ENCODE measurements at places on chromosomes 5 and 9.

DNA sequence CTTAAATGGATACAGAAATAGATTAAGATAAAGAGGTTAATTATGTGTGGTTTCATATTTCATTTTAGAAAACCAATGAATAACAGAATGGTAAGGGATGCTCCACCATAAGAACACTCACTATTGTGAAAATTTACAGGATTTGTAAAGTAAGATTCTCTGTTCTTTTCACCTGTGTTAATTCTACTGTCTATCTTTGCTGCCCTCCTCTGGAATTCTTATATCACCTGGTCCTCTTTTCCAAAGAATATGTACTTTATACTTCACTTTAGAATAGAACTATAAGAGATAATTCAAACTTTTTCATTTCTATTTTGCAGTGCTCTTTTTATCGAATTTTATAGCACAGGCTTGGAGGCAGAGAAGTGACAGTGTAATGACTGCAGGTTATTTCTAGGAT lies 213.4 kb downstream of the LURAP1L start:
- DNase-seq, result no peak

- DNase-seq, result peak; percentile 48
These were observed 13.7 kb downstream of the TRIO start for GRCh38 chr5:14156650-14157492.

DNA sequence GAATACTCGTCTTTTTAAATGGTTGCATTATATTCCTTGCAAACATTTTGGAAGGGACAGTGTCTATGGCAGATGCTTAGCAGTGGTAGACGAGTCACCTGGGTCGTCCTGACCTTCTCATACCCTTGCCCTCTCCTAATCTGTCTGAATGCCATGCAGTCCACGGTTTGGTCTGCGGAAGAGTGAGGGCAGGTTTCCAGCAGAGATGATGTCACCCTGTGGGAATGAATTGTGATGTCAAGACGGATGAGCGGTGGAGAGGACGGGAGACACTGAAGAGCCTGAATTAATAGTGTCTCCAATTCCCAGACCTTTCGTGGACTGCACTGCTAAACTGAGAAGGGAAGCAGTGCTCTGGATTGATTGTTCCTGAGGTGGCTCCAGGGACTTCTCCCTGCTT lies 329.0 kb upstream of the PANK3 start:
- no peak for DNase-seq

DNA sequence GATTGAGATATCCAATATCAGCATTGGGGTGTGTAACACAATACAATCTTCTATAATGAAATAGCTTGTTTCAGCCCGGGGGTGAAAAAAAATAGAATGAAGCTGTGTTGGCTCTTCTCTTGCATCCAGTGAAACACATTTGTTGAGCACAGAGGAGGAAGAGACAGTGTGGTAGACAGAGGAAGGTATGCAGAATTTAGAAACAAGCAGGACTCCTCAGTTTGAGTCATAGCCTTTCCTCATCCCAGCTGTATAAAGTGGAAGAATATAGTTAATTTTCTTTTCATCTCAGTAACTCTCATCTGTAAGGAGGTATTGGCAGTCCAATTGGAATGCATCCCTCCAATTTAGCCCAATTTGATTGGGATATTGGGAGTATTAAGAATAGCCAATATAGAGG lies 302.2 kb upstream of the VLDLR start:
- DNase-seq, result no peak

- no peak for DNase-seq
These were observed 29.8 kb upstream of the NSMF start for GRCh38 chr9:137488906-137489305.

- DNase-seq, result no peak
These were observed 113.8 kb downstream of the RPS23 start for GRCh38 chr5:82164176-82164976.

GRCh38 chr9:5825895-5826622 lies 6.9 kb downstream of the ERMP1 start:
- no peak for DNase-seq

- DNase-seq, result no peak
These were observed 28.2 kb downstream of the RETREG1 start for GRCh38 chr5:16588434-16589214.

GRCh38 chr5:91072881-91073280 lies 310.2 kb downstream of the ARRDC3 start:
- no peak for DNase-seq

GRCh38 chr9:79581388-79581787 lies 9.6 kb downstream of the TLE4 start:
- no peak for DNase-seq

DNA sequence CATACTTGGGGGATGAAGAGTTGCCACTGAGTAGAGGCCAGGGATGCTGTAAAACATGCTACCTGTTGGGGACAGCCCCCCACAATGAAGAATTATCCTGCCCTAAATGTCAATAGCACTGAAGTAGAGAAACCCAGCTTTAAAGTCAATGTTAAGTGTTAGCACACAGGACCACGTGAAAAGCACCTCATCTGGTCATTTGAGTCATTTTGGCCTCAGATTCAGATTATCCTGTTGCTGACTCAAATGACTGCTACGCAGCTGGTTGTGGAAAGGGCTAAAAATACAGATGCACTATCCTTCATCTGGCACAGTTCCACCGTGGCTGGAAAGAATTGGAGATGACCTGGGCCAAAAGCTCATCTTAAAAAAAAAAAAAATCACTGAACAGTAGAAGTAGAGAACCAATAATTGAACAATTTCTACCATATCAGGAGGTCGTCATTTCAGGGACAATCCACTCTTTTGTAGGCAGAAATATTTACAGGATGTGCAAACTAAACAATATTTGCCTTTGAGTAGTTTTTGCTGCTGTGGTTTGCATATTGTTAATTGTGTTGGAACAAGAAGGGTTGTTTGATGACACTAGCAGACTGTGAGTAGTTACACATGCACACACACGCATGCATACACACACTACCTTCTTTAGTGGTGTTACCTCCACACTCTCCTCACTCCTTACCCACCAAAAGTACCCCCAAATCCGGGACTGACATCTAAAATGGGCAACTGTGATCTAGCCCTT lies 195.3 kb upstream of the KLF9 start:
- DNase-seq, result no peak

DNA sequence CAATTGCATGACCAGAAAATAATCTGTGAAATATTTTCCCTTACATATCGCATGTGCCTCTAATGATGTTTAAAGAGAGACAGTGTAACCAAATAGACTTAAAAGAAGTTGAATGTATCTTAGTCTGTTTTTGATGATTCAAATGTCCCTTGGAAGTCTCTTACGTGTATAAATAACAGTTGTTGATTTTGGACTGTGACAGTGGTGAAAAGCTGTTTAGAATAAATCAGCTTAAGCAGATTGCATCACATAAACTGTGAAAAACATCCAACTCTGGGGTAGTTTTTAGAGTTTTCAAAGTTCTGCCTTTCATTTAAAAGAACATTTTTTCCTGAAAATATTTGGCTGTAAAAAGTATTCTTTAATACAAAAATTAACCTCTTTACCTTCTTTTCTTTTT lies 301.1 kb downstream of the PRR16 start:
- DNase-seq, result no peak

Data from B cell (primary cell).